ENCODE measurements at places on chromosomes 6 and 20.

DNA sequence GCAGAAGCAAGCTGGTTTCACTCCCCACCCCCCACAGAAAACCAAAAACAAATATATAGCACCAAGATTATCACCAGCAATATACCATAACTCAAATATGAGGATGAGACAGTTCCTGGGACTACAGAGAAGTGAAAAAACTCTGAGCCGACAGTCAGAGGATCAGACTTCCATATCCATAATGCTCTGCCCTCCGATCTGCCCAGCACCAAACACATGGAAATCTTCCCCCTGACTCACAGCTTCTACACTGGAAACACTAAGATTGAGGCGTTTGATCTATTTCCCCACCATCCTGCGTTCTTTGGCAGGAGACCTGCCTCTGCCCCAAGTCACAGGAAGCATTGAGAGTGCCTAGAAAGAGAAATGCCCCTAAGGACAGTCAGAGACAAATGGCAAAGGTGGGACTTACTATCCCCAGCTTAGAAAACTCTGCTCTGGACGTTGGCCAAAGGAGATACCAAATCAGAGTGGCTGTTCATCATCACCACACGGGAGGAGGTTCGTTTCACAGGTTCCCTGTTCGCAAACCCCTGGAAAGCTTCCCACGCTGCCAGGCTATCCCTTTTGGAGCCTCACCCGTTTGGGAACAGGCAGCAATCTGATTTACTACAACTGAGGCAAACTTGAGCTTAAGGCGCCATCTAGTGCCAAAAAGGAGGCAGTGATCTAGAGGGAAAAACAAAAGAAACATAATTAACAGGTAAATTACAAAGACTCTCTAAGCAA lies 48.7 kb upstream of the SRSF6 start:
- peak; percentile 54 for DNase-seq

DNA sequence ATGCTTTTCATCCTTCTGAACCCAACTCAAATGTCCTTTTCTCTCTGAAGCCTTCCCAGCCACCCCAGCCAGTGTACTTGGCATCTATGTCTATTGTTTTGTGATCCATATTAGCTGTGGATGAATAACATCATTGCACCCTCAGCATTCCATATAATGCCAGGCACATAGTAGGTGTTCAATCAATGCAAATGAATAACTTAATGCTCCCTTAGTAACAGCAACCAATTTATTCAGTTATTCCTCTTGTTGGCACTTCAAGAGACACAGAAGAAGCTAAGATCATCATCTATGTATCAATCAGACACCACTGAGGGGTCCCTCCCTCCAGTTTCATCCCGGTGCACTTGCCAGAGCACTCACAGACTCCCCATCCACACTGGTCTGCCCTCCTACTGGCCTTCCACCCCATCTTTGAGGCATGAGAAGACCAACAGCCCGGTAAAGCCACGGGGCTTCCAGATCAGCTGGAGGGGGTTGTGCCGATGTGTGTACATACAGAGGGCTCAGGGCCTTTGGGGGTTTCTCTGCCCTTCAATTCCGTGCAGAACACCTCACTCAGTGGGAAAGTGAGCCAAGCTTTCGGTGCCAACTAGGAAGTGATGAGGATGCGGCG lies 2.4 kb upstream of the TAF8 start:
- peak; percentile 39 for DNase-seq

GRCh38 chr6:170434821-170435155 lies 118.3 kb downstream of the PSMB1 start:
- DNase-seq = no peak

- DNase-seq = no peak
Observed at GRCh38 chr6:1689141-1689540, 79.4 kb downstream of the FOXC1 start.

DNA sequence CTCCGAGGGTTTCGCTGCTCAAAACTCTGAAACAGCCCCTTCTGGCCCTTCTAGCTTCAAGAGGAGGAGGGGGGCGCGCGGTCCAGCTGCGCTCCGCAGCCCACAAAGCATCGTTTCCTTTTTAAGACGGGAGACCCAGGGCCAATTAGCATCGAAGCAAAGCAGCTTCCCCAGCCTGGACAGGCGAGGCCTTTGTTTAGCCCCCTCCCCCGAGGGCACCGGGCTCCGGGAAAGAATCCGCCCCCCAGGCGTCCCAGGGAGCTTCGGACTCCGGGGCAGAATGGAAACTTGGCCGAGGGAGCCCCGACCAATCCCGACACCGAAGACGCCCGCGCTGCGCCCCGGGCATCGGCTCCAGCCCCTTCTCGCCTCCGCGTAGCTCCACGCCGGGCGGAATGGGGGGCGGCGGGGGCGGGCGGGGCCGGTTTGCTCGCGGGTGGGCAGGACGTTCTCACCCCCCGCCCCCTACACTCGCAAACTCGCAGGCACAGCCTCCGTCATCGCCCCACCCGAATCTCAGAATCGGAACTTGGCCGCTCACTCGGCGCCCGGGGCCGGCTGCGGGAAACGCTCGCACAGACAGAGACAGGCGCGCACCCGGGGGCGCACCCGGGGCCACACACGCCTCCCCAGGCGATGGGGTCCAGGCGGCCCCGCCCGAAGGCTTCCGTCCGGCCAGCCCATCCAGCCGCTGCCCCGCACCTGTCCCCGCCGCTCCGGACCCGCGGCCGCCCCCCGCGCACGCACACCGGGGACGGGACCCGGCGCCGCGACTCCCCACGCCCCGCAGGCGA lies 628 bp downstream of the NKAIN4 start:
- peak; percentile 93 for DNase-seq

DNA sequence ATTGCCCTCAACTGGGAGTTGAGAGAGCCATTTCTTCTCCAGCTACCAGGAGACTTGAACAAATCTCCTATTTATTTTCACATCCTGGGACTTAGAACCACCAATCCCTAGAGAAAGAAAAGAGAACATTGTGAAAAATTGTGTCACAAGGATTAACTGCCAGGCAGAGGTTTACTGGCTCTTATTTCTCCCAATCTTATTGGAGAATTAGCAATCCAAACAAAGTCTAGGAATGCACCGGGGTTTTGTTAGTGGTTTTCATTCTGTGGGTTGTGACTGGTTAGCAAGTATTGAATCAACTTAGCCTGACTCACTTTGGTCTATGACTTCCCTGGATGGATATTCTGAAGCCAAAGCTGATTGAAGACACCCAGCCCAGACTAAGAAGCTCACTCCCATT lies 21.2 kb upstream of the ENPP5 start:
- DNase-seq = no peak

GRCh38 chr6:79818471-79818870 lies 128.9 kb downstream of the ELOVL4 start:
- no peak for DNase-seq

- DNase-seq = no peak
Observed at GRCh38 chr6:116027801-116028200, 32.9 kb downstream of the FRK start.

GRCh38 chr20:49216991-49217578 lies 2.1 kb upstream of the DDX27 start:
- DNase-seq = peak; percentile 98

- DNase-seq = no peak
Observed at GRCh38 chr6:119891644-119892043, 542.1 kb upstream of the MAN1A1 start.

- no peak for DNase-seq
Observed at GRCh38 chr6:313087-313486, 20.8 kb downstream of the DUSP22 start.

DNA sequence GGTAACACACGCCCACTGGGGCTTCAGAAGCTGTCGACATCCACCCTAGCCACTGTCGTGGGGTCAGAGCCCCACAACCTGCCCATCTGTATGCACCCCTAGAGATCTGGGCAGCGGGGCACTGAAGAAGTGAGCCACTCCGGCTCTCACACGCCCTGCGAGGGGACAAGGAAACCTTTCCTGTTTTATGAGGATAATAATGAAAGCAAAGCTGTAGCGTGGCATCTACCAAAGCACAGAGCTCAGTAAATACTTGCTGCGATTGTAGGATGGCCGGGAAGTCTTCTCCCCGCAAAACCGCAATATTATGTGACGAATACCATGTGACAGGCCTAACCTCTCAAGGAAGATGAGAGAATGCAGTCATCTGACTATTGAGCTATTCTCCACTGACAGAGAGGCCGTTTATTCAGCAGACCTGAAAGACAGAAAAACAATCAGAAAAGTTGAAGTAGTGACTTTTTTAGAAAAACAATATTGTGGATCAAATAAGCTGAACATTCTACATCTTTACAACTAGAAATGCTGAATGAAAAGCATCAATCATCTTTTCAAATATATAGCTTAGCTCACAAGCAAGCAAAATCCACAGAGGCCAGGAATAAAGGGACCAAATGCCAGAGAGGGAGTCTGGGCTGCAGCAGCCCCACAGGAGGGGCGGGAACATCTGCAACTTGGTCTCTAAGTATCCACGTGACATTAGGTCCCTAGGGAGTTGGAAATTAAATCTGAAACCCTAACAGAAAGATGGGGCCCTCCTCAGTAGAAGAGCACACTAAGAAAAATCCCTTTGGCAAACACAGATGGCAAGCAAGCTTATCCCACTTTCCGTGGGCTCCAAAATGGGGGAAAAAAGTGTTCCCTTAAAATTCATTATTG lies 207.8 kb downstream of the TTLL2 start:
- peak; percentile 58 for DNase-seq

DNA sequence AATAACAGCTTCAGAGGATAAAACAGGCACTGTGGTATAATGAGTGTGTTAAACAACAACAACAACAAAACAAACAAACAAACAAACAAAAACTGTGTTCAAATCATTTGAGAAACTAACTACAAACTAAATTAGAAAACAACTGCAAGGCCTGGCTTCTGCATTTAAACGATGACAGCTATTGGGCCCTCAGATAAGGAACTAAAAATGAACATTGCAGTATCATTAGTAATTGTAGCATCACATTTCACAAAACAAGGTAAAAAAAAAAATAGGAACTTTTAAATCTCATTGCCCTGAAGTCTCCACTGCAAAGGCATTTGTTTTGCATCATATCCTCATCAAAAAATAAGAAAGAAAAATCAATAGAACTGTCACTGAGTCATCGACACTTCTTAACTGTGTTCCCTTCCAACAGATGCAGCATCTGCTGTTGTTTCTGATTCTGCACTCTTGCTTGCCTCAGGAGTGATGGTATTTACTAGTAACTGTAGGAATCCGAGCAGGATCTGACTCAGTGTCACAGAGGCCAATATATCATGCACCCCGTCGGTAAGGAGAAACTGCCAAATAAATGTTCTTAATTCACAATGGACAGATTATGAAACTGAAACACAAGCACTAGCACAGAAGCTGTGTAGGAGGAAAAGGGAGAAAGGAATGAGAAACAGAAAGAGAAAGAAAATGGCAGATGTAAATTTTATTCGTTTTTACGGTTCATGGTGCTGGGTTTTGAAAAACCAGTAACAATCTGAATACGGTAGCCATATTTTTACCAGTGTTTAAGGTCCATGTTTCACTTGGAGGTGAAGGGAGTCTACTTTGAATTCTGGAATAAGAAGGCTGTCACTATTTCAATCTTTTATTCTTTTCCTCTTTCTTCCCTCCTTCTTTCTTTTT lies 365.7 kb upstream of the EPHA7 start:
- DNase-seq = no peak

DNA sequence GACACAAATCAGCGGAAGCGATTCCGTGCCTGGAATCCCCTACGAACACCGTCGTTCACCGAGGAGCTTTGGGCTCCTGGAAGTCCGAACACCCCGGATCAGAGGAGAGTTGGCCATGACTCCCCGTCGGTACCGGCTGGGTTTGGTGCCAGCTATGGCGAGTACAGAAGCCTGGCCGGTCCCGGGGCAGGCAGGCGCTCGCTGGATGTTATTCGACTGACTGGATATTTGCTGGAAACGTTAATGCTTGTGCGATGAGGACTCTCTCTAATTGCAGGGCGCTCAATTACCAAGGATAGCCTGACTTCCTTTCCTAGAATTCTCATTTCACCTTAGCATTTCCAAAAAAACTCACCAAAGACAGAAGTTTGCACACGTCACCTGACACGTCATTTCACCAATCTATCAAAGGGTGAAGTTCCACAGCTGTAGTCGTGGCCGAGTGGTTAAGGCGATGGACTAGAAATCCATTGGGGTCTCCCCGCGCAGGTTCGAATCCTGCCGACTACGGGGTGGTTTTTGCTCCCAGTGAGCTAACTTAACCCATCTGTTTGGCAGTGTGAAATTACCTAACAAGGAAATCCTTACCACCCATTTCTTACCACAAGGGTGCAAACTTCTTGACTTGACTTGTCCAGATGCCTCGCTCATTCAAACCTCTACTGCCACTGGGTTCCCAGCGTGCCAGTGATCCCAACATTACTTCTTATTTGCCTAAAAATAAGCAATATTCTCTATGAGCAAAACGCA lies 22.7 kb upstream of the ZNF184 start:
- peak; percentile 86 for DNase-seq

DNA sequence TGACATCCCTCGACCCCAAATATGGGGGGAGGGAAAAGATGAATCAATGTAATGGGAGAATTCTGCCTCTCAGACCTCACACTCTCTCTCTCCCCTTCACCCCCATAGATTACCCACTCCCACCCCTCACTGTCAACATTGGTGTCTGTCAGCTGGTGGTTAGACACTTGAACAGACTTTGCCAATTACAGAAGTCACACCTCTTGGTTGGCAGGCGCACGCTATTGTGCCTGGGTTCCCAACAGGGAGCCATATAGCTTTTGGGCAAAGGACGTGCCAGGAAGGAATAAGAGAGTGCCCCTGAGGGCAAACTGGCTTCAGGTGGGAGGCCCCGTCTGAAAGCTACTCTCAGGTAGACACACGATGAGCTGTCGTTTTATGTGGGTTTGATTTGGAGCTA lies 54.1 kb upstream of the FYN start:
- no peak for DNase-seq

GRCh38 chr20:48733296-48733790 lies 94.5 kb downstream of the PREX1 start:
- no peak for DNase-seq

DNA sequence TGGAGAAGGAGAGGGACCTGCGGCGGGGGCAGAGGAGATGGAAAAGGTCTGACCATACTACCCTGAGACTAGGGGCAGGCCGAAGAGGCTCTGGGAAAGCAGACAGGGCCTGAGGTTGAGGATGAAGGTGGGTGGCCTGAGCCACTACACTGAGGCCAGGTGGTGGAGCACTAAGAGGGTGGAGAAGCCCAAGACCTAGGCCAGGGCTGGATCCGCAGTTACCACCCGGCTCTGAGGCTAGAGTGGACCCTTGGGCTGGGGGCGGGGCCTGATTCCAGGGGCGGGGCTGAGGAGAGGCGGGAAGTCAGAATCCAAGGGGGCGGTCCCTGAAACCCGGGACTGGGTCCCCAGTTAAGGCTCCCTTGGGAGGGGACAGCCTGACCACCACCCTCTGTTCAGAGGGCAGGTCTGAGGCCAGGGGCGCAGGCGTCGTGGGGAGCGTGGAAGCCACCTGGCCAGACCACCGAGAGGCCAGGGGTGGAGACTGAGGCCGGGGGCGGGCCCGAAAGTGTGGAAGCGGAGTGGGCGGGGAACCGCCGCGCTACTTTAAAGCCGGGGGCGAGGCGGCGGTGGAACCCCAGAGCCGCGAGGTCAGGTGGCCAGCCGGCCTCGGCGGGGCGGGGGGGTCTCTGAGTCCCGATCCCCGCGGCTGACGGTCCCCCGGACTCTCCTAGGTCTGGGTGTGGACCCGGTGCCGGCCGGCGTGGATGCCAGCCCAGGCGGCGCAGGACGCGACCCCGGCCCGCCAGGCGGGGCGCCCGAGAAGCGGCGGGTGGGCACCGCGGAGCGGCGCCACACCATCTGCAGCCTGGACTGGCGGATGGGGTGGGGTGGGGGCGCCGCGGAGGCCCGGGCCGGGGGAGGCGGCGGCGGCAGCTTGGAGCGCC lies 8.3 kb downstream of the CCM2L start:
- peak; percentile 86 for DNase-seq
